Endothelial cell (in vitro differentiated cells): ENCODE measurements at places on chromosomes 7 and 10.

GRCh38 chr10:71222601-71223346, 10.4 kb downstream of the UNC5B start:
- DNase-seq = no peak

GRCh38 chr10:58044072-58044471, 223.6 kb downstream of the IPMK start:
- no peak for DNase-seq

GRCh38 chr7:96548664-96549063, 161.0 kb downstream of the SEM1 start:
- DNase-seq = no peak

GRCh38 chr7:102836191-102836919, 76.4 kb upstream of the LRRC17 start:
- no peak for DNase-seq

DNA sequence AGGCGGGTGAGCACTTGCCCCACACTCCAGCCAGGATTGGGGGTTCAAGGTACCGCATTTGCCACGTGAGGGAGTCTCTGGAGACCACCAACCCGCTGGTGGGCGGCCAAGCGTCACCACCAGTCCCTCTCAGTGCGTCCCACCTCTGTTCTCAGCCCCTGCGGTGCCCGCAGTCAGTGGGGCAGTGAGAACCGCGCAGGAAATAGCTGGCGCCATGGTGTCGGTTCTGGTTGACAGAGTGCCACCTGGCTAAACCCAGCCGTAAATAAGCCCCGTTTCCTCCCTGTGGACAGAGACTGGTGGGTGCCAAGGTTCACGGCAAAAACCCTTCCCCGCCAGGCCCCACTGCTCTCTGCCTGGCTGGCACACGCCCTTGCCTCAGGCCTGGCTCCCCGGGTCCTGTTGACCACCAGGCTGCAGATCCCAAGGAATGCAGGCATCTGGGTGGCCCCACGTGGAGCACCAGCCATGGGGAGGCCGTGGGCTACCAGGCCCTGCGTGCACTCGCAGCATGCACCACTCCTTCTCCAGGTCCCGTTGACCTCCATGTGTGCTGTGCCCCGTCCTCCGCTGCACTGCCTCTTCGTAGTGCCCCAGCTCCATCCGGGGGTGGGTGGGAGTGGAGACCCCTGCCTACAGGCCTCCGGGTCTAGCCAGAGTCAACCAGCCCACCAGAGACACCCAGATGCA, 140.0 kb downstream of the LHPP start:
- no peak for DNase-seq

- DNase-seq = no peak
Observed at GRCh38 chr7:135168001-135168400, 2.5 kb downstream of the CYREN start.

GRCh38 chr7:52077571-52077970, 761.0 kb upstream of the COBL start:
- DNase-seq = no peak

- no peak for DNase-seq
Observed at GRCh38 chr7:151925446-151926335, 30.6 kb upstream of the GALNTL5 start.

- DNase-seq = no peak
Observed at GRCh38 chr10:50260791-50261281, 9.5 kb upstream of the ASAH2 start.

DNA sequence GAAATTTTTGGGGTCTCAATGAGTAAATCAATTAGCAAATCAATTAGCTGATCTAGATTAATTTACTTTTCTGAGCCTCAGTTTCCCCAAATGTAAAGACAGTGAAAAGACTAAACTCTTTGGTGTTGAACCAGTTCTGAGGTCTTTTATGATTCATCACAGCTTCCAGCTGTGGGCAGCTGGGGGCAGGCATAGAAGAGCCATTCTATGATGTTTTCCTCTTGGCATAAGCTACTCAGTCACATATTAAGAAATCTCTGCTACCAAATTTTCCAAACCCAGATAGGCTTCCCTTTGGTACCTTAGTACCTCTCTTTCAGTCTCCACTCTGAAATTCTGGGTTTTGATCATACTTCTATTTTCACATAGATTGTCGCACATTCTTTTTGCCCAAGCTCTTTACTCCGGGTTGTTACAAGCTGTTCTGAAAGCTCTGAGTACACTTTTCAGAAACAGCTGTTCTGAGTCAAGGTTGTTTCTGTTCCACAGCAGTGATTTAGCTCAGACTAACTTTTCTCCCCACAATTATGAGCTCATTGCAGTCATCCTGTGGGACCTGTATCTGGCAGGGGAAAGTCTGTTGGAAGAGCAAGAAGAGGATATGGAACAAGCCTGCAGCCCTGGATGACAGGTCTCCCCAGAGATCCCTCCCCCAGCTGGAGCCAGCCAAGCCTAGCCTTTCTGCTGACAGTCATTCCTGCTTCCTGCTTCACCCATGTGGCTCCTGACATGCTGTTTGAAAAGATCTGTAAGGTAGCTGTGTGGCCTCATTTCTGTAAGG, 599.6 kb upstream of the GHITM start:
- no peak for DNase-seq

GRCh38 chr7:124764847-124765400, 668 bp downstream of the GPR37 start:
- peak; percentile 29 for DNase-seq

DNA sequence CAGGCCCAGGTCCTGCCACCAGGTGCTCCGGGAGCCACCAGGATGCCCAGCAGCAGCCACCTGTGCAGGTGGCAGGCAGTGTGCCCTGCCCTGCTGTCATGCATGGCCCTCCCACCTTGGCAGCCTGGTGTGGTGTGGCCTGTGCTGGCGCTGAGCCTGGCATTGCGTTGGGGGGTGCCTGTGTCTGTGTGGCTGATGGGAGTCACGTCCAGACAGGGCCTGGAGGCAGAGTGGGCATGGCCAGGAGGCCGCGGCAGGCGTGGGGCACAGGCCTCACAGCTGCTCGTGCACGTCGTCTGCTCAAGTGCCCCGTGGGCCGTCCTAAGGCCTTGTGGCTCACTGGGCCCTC, 8.7 kb downstream of the TTYH3 start:
- DNase-seq = no peak

- no peak for DNase-seq
Observed at GRCh38 chr7:133641436-133641835, 388.6 kb downstream of the EXOC4 start.

DNA sequence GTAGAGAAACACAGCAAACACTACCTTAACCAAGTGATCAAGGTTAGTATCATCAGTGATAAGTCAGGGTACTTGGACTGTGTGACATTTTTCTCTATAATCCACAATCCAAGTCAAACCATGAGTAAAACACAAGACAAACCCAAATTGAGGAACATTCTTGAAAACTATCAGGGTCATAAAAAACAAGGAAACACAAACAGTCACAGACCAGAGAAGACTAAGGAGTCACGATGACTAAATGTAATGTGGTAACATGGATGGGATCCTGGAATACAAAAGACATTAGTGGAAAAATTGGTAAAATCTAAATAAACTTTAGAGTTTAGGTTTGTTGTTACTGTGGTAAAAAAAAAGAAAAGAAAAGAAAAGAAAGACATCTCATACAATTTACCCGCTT, 103.8 kb downstream of the ARMH3 start:
- no peak for DNase-seq

DNA sequence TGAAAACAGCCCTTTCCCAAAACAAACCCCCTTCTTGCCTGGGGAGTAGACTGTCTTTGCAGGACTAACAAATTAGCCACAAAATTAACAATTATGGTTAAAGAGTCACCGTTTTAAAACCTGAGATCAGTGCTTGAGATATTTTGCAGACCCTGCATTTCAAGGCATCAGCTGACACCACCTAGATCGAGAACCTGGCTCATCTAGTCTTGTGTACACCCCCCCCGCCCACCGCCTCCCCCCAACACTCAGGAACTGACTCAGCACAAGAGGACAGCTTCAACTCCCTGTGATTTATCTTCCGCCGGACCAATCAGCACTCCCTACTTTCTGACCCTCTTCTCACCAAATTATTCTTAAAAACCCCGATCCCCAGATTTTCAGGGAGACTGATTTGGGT, 737.1 kb downstream of the PHTF2 start:
- no peak for DNase-seq

- no peak for DNase-seq
Observed at GRCh38 chr7:106382129-106382528, 97.3 kb upstream of the NAMPT start.

- DNase-seq = no peak
Observed at GRCh38 chr7:25132430-25132829, 7.4 kb upstream of the CYCS start.

DNA sequence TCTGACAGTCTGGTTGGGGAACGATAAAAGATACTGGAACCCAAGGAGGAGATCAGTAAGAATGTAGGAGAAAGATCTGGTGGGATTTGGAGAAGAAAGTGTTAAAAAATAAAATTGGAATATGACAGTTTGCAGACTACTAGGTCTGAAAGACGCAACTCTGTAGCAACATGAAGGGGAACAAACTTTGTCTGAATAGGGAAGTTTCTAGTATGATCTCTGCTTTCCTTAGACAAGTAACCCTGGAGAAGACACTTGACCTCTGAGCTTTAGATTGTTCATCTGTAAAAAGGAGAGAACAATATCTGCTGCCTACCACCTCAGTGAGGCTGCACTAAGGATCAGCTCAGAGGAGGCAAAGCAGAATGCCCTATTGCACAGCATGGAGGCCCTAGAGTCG, 3.0 kb upstream of the PRSS1 start:
- no peak for DNase-seq

- DNase-seq = no peak
Observed at GRCh38 chr7:132941905-132942304, 140.0 kb downstream of the CHCHD3 start.

DNA sequence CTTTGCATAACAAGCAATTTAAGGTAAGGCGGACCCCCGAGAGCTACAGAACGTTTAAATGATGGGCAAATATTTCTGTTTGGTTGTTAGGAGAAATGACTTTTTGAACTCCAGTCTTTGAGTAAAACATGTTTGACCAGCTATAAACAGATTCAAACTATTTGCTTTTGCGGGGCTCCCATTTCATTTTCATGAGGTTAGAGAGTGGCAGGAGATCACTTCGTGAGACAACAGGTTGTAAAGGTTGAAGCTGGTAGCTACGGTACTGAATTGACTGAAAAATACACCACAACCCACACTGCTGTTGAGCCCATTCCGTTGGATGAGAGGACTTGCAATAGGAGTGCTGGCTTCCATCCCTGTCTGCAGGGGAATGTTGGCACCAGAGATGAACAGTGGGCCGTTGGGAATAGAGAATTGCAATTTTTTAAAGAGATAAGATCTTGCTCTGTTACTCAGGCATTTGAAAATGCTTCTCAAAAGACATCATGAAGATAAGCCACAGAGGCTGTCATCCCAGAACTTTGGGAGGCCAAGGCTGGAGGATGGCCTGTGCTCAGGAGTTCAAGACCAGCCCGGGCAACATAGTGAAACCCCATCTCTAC, 65.7 kb upstream of the CARD11 start:
- DNase-seq = no peak

- DNase-seq = no peak
Observed at GRCh38 chr10:69652857-69653199, 22.8 kb downstream of the FAM241B start.

DNA sequence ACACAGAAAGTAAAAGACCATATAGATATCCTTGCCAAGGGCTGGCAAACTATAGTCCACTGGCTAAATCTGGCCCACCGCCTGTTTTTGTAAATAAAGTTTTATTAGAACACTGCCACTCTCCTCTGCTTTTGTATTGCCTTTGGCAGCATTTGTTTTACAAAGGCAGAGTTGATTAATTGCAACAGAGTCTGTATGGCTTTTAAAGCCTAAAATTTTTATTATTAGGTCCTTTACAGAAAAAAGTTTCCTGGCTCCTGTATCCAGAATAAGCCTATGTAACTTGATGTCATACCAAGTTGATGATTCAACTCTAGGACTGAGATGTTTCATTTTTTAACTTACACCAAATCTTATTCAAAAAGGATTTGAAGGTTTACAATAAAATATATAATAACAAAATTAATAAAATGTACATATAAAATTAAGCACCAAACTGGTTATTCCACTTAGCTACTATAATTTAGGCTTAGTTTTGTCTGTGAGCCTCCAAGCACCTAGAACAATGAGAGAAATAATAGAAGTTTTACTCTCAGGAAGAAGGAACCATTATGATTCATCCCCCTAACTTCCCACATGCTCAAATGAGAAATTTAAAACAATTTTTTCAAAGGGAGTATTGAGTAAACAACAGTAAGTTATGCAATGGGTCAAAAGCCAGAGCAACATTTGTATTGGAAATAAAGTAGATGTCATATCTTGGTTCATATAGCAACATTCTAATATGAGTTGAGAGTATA, 31.9 kb downstream of the CPED1 start:
- DNase-seq = no peak

DNA sequence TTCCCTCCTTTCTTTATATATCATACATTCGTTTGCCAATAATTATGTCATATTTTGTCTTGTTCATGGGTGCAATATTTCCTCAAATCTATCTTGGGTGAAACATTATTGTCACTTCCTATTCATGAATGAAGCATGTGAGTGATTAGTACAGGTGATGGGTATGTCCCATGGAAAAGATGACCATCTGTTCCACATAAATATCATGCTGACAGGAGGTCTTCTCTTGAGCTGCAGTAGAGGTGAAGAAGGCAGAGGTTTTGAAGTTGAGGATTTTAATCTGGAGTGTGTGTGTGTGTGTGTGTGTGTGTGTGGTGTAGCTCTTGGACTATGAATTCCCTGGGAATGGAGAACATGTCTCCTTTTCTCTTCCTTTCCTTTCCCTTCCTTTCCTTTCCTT, 350.5 kb upstream of the CHRM2 start:
- no peak for DNase-seq

DNA sequence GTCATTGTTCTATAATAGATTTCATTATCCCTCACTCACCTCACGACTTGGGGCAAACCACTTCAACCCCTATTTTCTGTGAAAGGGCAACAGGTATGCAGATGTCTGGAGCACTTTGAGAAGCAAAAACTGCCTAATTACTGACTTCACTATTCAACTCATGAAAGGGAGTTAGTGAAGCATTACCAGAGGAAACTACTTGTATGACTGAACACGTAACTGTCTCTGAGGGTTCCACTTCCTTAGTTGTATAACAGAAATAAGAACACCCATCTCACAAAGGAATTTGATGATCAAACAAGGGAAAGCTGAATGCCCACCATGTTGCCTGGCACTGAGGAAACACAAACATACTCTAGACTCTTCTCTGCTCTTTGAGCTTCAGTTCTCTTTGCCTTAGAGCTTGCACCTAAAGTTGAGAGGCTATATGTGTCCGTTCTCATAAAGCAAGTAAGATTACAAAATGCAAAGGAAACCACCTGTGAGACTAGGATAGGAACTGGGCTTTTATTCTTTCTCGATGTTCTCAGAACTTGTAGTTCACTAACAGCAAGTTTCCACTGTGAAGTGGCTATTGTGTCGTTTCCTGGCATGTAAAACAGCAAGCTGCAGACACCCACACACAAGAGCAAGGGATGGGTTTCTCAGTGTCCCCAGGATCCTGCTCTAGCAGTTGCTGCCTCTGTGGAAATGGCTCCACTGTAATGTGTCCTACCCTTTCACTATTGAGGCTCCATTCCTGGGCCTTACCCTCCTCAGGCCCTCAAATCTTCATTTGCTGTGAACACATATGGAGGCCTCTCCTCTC, 2.6 kb downstream of the TMEM243 start:
- no peak for DNase-seq
